HFFc6 (cell line): ENCODE measurements at places on chromosomes 13 and 19. TPM values are rescaled to one million over a fixed set of nuclear protein-coding genes. Genes with fewer than 3 reads are reported as not detected.

The MAST1 gene
- 0.11 to 0.34 TPM (median 0.13 TPM) in 3 replicates for total RNA-seq

The SHD gene
- total RNA-seq = not detected in 3 replicates

The C19orf18 gene
- total RNA-seq = 0.25 to 0.59 TPM in 2 of 3 replicates, not detected in the other

The UBL3 gene
- total RNA-seq = 44.0 to 56.8 TPM (median 47.8 TPM) in 3 replicates

The TUBB4A gene
- 0.10 TPM in 1 of 2 replicates, not detected in the other for total RNA-seq

The PPP1R15A gene
- total RNA-seq = 70.2 to 95.6 TPM (median 77.5 TPM) in 3 replicates

The SLC10A2 gene
- total RNA-seq = not detected in 3 replicates

The LIN37 gene
- 8.5 to 13.5 TPM (median 8.6 TPM) in 3 replicates for total RNA-seq

The SIGLEC9 gene
- total RNA-seq = not detected in 3 replicates

The ALOX5AP gene
- not detected in 3 replicates for total RNA-seq

The ANGPTL8 gene
- total RNA-seq = not detected in 2 replicates

The CERS4 gene
- not detected in 3 replicates for total RNA-seq

The ODAD3 gene
- total RNA-seq = 0.77 to 1.2 TPM in 2 of 3 replicates, not detected in the other

The MIR17HG gene
- 0.51 to 1.1 TPM (median 0.99 TPM) in 3 replicates for total RNA-seq

The ZNF837 gene
- total RNA-seq = 0.79 to 1.6 TPM (median 1.3 TPM) in 3 replicates

The MEX3D gene
- 28.7 and 31.3 TPM in 2 replicates for total RNA-seq

The PEAK3 gene
- 0.13 and 0.28 TPM in 2 replicates for total RNA-seq

The CDC34 gene
- total RNA-seq = 67.9 to 80.7 TPM (median 79.9 TPM) in 3 replicates

The ATP8A2 gene
- not detected in 3 replicates for total RNA-seq

The FAM83E gene
- 0.42 to 0.89 TPM (median 0.82 TPM) in 3 replicates for total RNA-seq

The GFY gene
- not detected in 3 replicates for total RNA-seq

The CAPN12 gene
- total RNA-seq = 0.22 TPM in 1 of 3 replicates, not detected in the others

The SLC8A2 gene
- not detected in 3 replicates for total RNA-seq

The ACP7 gene
- total RNA-seq = not detected in 3 replicates

The CEACAM4 gene
- total RNA-seq = not detected in 3 replicates

The VSTM1 gene
- total RNA-seq = 0.39 to 1.8 TPM in 2 of 3 replicates, not detected in the other

The MIA gene
- total RNA-seq = not detected in 3 replicates

The PHF11 gene
- total RNA-seq = 16.8 to 27.2 TPM (median 17.6 TPM) in 3 replicates

The ADGRE2 gene
- 0.05 to 0.15 TPM in 2 of 3 replicates, not detected in the other for total RNA-seq

The GJB6 gene
- total RNA-seq = not detected in 3 replicates

The KIR3DL2 gene
- total RNA-seq = not detected in 3 replicates

The RTBDN gene
- total RNA-seq = not detected in 3 replicates

The GSX1 gene
- total RNA-seq = not detected in 3 replicates

The C19orf33 gene
- not detected in 2 replicates for total RNA-seq

The FARP1 gene
- 151 to 170 TPM (median 165 TPM) in 3 replicates for total RNA-seq

The ZNF441 gene
- total RNA-seq = 4.2 to 4.6 TPM (median 4.4 TPM) in 3 replicates

The IZUMO1 gene
- not detected in 2 replicates for total RNA-seq

The CASP14 gene
- not detected in 3 replicates for total RNA-seq

The SIGLEC5 gene
- total RNA-seq = not detected in 3 replicates

The PSG6 gene
- total RNA-seq = 0.77 to 1.3 TPM (median 1.0 TPM) in 3 replicates

The FFAR1 gene
- not detected in 3 replicates for total RNA-seq

The ZNF575 gene
- 0.92 to 2.0 TPM (median 1.6 TPM) in 3 replicates for total RNA-seq

The SLC25A41 gene
- not detected in 3 replicates for total RNA-seq

The FUT2 gene
- not detected in 3 replicates for total RNA-seq
